ENCODE measurements at places on chromosomes 13 and 19. TPM values are rescaled to one million over a fixed set of nuclear protein-coding genes. Genes with fewer than 3 reads are reported as not detected.

- DNase-seq: no peak
Measured at GRCh38 chr19:9008667-9009066, 1.5 kb downstream of the MUC16 start.

DNA sequence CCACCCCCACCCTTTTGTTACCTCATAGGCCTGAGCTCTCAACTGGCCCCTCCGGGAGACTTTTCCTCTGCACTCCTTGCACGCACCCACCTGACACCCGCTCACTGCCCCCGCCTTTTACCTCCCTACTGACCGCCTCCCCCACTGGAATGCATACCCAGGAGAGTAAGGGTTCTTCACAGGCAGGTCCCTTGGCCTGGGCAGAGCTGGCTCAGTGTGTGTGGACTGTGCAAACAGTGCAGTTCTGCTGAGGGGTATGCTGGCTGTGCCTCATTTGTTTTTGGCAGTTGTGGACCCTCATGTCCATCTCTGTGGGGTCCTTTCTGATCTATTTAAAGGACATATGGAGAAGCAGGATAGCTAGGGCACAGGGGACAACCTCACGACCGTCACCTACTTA is 5.0 kb downstream of the ZSCAN18 start:
- DNase-seq: no peak

DNA sequence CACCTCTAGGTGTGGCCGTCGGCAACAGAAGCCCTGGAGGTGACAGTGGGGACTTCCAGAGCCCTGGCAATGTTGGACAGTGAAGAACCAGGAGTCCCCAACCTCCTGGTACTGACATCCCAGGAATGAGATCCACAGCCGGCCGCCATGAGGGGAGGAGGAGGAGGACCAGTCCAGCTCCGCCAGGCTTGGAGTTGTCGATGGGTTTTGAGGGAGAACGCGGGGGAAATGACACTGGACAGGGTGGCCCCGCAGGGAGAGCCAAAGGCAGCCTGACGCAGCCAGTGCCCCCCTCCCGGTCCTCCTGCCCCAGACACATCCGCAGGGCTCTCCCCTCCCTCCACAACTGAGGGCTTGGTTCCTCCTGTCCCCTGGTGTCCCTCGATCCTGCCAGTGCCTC is 57.9 kb downstream of the SPACA7 start:
- peak; percentile 34 for DNase-seq

DNA sequence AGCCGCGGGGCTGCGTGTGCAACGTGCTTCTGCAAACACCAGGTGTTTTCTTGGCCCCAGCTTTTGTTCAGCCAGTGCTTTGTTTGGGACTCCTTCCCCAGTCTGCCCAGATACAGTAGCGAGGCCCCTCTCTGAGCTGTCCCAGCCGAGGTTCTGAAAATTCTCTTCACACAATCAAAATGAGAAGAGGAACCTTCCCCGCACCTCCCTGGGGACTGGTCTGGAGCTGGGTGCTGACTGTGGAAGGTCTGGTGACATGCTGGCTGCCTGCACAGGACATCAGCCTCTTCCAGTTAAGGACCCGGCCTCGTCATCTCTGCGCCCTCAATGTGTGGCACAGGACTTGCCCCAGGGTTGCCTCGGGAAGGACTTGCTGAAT is 4.2 kb downstream of the ATP4A start:
- DNase-seq: no peak

- DNase-seq: no peak
Measured at GRCh38 chr13:43493496-43494000, 293.2 kb downstream of the ENOX1 start.

DNA sequence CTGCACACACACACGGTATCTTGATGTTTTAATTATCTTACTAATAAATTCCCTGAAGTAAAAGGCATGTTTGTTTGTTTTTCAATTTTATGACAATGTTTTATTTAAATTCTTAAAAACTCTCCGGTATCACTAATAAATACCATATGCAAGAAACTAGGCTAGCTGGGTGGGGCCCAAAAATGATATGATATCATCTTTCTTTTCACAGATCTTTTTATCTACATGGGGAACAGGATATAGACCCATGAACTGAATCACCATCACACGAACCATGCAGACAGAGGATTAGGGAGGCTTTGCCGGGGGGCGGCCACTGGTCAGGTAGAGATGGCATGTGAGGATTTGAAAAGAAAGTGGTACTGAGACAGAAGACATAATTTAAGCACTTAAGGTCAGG is 266.4 kb downstream of the ENOX1 start:
- DNase-seq: no peak

DNA sequence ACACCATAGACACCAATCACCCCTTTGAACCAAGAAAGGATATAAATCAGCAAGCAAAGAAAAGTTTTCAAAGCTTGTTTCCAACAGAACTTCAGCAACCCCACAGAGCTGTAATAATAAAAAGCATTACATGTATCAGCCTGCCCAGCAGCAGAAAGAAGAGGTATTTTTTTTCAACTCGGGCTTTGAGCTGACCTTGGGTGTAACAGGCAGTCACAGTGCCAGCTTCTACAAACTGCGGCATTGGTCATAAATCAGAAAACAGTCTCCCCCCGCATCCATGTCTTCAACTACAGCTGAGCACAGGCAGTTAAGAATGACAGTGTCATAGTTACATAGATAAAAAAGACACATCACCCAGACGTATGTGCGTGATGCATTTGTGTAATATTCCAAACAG is 671.0 kb upstream of the SLITRK1 start:
- no peak for DNase-seq

GRCh38 chr13:110187641-110188161 is 119.3 kb downstream of the COL4A1 start:
- DNase-seq: no peak

- DNase-seq: no peak
Measured at GRCh38 chr19:3849092-3849491, 19.7 kb downstream of the ZFR2 start.

DNA sequence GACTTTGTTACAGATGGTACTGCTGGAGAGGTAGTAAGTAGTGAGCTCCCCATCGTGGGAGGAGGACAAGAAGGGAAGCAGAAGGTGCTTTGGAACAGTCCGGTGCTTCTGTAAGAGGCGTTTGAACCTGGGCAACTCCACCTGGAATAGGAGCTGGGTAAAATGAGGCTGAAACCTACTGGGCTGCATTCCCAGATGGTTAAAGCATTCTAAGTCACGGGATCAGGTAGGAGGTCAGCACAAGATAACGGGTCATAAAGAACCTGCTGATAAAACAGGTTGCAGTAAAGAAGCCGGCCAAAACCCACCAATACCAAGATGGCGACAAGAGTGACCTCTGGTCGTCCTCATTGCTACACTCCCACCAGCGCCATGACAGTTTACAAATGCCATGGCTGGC is 5.1 kb downstream of the ANKLE1 start:
- no peak for DNase-seq

DNA sequence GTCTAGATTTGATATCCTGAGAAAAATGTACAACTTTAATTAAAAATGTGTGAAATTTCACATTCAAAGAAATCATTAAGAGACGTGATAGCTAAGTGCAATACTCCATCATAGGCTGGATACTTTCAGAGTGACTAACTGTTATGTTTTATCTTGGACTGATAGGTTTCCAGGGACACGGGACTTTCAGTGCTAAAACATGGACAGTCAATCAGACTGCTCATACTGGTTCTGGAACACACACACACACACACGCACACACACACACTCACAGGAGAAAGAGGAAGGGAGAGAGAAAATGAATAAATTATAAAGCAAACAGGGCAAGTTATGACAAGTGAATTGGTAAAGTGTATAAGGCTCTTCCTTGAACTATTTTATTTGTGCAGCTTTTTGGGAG is 955.9 kb downstream of the SLITRK5 start:
- no peak for DNase-seq

DNA sequence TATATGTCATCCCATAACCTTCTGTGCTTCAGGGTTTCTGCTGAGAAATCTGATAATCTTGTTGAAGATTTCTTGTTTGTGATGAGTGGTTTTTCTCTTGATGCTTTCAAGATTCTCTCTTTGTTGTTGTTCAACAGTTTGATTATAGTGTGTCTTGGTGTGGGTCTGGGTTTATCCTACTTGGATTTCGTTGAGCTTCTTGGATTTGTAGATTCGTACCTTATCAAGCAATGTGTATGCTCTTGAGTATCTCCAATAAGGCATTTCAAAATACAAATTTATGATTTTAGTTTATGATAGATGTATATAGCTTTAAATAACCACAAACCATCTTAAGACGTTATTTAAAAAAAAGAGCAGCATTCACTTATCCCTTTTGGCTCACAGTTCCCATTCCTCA is 57.5 kb downstream of the URI1 start:
- no peak for DNase-seq

DNA sequence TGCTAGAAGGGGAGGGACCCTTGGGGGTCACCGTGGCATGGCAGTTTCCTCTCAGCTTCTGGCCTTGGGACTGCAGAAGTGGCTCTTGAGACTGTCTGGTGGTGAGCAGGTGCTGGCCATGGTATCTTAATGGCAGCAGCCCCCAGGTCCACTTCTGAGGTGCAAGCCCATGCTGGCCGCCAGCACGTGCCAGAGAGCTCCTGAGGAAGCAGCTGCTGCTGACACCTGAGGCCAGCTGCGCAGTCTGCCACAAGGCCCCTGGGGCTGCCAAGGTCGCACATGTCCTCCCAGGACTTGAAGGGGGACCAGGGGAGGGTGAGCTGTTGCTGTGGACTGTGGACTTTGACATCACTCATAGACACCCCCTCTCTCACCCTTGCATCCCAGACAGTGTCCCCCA is 48.0 kb downstream of the NFIX start:
- no peak for DNase-seq

DNA sequence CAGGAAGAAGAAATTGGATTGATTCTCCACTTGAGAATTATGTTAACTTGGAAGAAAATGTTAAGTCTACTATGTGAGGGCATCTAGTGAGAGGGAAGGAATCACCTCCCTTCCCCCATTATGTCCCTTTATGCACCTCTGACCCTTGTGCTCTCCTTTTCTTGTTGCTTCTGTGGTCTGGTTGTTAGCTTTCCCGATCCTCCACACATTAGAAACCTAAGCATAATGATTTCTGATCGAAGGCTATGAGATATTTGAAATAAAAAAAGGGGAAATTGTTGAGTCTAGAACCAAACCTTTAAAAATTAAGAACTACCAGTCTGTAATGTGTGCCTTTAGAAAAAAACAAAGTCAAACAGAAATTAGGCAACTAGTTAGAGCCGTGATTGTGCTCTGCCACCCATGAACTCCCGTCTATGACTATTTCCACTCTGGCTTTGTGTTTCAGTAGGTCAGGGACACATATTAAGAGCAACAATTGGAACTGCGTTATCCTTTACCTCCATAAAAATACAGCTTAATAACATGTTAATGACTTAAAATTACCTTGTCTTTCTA is 463 bp upstream of the GPC6 start:
- DNase-seq: no peak

GRCh38 chr19:51196181-51196580 is 28.7 kb upstream of the CD33 start:
- no peak for DNase-seq

DNA sequence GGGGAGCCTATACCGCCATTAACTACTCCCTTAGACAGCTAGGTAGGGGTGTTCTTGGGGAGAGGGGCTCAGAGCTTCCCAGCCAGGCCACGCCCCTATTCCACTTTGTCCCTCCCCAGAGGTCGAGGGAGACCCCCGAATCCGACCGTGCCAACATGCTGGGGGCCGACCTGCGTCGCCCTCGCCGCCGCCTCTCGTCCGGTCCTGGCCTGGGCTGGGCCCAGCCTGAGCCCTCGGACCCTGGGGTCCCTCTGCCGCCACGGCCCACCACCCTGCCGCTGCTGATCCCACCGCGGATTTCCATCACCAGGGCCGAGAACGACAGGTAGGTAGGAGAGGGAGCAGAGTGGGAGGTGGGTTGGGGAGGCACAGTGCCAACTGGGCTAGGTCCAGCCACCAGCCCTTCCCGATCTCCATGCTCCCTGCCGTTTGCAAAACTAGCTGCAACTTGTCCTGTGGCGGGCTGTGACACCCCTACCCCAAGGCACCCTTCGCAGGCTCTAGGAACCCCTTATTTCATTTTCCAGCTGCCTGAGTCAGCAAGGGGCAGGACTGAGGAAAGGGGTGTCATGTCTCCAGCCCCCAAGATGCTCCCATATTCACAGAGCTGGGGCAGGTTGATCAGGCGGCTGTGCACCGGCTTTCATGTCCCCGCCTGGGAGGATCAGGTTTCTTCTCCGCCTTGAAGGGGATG is 2.6 kb upstream of the PDE4A start:
- DNase-seq: no peak

DNA sequence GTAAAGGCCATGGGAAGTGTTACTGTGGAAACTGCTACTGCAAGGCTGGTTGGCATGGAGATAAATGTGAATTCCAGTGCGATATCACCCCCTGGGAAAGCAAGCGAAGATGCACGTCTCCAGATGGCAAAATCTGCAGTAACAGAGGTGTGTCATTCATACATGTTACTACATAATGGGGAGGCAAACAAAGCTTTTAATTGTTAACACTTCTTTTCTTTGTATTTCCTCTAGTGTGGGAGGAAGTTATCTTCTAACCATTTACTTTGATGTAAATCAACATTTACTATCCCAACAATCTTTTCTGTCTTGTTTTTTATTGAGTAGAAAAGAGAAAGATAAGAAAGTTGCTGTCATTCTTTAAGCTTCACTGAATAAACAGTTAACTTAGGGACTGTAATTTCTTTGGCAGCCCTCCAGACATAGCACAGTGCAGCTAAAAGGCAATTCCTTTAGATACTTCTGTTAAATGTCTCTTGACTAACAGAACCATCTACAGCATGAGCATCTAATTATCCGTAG is 126.9 kb downstream of the ITGBL1 start:
- no peak for DNase-seq

GRCh38 chr19:35038623-35039512 is 2.7 kb upstream of the HPN start:
- DNase-seq: no peak

- no peak for DNase-seq
Measured at GRCh38 chr13:93889430-93889951, 590.0 kb downstream of the DCT start.

GRCh38 chr19:34494601-34495000 is 13.0 kb downstream of the WTIP start:
- DNase-seq: no peak

GRCh38 chr13:50132904-50133357 is 117.7 kb downstream of the KCNRG start:
- no peak for DNase-seq

GRCh38 chr19:47374876-47375693 is 26.0 kb downstream of the DHX34 start:
- no peak for DNase-seq

PRX gene
- 4.8 TPM for total RNA-seq

BSG gene
- 1,569 TPM for total RNA-seq

KIR2DL1 gene
- not detected for total RNA-seq

RASAL3 gene
- 0.48 TPM for total RNA-seq

PSG11 gene
- total RNA-seq: not detected

LRP3 gene
- 16.3 TPM for total RNA-seq

KCNRG gene
- 1.6 TPM for total RNA-seq

IRGC gene
- total RNA-seq: not detected

ERICH4 gene
- not detected for total RNA-seq

COX6B2 gene
- total RNA-seq: not detected
